CD4-positive, alpha-beta T cell treated with Interleukin-21 for 1 hour (primary cell): ENCODE measurements at places on chromosomes 11 and 22.

DNA sequence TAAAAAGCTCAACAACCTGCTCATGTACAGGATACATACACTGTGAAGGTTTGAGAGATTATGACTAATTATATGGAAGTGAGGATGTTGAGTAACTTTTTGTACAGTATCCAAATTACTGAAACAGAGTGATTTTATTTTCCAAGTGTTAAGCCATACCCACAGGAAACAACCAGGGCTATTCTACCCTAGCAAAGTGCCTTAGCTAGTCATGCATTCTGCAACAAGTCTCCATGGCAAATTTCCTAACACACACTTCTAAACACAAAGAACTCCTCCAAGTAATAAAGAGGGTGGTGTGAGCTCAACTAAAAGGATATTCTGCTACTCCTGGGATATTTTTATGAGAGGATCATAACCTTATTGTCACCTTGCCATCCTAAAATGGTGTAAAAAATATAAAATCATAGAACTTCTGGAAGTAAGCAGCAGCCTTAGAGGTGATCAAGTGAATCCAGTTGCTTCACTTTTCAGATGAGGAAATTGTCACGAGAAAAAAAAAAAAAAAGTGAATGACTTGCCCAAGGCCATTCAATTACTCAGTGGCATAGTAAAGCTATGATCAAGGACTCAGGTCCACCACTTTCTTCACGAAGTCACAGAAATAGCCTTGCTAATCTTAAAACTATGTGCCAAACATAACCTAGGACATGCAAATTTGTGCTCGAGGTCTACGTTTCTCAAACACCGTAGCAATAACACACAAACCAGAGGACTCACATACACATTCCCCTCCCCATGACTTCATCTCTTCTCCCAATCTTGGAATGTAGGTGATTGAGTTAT lies 4.2 kb downstream of the LGR4 start:
- DNase-seq = no peak

DNA sequence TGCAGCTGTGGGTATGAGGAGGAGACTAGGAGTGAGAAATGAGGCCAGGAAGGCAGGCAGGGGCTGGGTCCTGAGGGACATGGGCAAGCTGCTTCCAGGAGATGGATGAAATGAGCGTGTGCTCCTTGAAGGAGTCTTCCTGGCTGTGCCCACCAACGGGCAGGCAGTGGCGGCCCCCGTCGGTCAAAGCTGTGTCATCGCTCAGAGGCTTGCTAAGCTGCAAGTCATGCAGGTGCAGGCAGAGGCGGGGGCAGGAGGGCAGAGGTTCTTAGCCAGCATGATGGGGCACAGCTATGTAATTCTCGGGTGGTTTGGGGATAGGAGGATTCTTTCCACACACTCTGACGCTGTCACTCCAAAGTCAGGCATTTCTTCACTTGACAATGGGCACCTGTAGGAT lies 12.5 kb upstream of the PEX26 start:
- DNase-seq = no peak

GRCh38 chr11:118448294-118448693 lies 12.0 kb downstream of the KMT2A start:
- no peak for DNase-seq

GRCh38 chr11:103085758-103086365 lies 6.1 kb downstream of the DCUN1D5 start:
- DNase-seq = no peak

DNA sequence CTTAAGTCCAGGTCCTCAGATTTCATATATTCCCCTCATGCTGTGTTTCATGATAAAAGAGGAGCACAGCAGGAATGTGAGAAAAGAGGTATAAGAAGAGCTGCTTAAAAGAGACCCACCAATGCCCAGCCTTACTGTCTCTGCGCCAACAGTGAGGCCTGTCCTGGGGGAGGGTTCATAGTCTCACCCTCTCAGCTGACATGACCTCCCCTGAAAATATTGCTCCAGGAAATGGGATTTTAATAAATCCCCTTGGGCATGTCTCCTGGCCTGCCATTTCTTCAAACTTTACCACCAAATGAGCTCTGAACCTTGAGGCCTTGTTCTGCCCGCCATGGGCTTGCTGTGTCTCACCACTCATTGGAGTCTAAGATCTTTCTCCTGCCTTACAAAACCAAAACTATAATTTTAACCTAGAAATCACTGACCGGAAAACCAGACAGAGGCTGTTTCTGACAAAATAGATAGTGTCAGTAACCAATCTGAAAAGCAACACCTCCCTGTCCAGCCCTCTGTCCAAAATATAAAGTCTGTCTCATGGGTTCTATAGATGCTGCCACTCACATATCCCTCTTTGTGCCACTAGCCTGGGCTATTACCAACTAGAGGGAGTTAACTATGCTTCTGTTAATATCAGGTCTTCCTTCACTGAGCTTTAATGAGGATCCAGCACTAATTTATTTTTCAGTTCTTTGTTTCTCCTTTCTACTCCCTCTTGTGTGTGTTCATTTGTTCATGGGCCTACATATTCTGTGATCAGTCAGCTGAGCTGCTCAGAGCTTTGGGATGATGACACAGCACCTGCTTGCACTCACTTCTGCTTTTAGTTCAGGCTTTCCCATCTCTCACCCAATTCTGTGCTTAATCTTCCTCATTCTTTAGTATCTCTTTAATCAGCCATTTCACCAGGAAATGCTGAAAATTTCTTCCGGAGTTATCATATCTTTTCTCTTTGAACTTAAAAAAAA lies at the start of gene OR2AG2:
Gene OR2AG2, minus strand, starts transcription at position 51 of the 968 bp plus-strand sequence. CDS start 3,019 bp downstream, outside the sequence.
- DNase-seq = no peak

- no peak for DNase-seq
Measured at GRCh38 chr11:70354629-70355028, 43.7 kb upstream of the CTTN start.

DNA sequence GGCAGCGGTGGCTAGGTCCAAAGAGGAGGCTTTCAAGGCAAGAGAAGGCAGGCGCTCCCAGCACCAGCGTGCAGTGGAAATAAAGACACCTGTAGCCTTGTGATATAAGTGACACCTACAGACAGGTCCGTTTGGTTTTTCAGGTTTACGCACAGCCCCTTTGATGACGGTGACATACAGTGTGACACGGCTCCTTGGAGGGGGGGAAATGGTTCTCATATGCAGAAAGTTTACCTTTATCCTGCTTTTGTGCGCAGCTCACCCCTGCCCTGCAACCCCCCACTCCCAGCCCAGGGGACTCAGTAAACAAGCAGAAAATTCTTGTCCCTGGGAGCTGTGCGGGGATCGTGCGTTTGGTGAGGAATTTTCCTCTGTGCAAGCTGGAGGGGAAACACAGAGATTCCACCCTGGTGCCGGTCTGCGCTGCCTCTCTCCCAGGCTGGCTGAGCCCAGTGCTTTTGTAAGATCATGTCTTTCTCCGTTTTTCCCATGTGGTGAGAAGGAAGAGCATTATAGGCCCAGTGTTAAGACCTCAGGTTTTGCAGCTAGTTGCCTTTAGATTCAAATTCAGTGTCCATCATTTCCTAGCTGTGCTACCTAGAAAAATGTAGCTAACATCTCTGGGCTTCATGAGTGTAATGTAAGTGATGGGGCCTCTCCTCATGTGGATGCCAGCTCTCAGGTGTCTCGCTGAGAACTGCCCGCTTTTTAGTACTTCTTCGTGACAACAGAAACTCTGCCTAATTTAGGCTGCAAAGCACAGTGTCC lies at the start of gene ELF5:
Gene ELF5, minus strand, starts transcription at position 113 of the 768 bp plus-strand sequence. CDS start 8,045 bp downstream, outside the sequence.
- DNase-seq = no peak

DNA sequence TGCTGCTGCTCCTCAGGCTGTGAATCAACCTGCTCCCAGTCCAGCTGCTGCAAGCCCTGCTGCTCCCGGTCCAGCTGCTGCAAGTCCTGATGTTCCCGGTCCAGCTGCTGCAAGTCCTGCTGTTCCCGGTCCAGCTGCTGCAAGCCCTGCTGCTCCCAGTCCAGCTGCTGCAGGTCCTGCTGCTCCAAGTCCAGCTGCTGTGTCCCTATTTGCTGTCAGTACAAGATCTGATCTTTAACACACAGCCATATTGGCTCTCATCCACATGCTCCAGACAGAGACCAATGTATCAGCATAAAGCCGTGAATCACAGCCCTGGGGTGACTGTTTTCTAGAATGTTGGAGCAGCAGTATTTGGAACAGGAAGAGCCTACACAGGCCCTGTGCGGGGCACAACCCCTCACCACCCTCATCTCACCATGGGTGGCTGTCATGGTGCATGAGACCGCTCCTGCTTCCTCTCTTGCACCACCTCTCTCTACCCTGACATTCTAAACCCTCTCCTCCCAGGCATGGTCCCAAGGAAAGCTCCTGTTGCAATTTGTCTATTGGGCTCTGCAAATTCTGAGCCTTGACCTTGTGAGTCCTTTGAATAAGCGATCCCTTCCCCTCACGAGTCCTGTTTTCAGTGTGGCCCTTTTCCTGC lies 3.5 kb downstream of the KRTAP5-10 start:
- no peak for DNase-seq

- DNase-seq = no peak
Measured at GRCh38 chr11:43735961-43736360, 55.4 kb downstream of the HSD17B12 start.

- DNase-seq = no peak
Measured at GRCh38 chr11:97354576-97354975, 964.8 kb downstream of the JRKL start.

DNA sequence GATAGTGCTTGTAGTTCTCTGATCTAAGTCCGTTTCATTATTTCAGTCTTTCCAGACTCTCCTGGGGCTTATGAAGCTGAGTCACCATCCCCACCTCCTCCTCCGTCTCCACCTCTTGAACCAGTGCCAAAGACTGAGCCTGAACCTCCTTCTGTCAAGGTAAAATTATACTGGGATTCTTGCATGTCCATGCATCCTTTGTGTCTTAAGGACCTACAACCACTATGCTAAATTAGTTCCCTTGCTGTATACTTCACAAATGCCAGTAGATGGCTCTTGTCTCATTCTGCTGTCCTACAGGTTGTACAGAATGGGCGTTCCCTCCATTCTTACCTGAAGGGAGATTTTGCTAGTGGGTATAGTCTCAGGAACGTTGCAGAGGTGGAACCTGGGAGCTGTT lies 42.2 kb downstream of the POLD3 start:
- no peak for DNase-seq

GRCh38 chr22:37525073-37525745 lies 6.0 kb upstream of the CARD10 start:
- DNase-seq = no peak

DNA sequence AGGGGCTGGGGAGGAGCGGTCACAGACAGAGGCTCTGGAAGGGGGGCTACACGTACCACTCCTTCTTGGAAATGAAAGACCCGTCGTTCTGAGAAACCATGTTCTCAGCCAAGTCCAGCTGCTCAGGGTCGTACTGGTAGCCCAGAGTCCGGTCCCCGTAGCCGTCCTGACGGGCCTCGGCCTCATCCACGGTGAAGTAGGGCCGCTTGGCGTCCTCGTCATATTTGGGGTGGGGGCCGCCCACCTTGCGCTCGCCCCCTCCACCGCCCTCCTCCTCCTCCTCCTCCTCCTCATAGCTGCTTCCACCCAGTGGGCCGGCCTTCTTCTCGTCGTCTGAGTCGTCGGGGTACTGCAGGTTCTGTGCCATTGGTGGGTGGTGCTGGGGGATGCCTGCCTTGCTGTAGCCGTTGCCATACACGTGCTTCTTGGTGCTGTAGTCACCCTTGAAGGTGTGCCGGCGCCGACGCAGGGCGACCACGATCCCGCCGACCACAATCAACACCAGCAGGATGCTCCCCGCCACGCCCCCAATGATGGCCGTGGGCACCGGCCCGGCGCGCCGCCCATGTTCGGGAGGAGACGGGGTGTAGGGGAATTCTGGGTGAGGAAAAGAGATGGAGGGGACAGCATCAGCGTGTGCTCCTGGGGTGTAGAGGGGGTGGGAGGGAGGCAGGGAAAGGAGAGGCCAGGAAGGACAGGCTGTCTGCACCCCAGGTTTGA lies 64.1 kb downstream of the NECTIN1 start:
- no peak for DNase-seq

DNA sequence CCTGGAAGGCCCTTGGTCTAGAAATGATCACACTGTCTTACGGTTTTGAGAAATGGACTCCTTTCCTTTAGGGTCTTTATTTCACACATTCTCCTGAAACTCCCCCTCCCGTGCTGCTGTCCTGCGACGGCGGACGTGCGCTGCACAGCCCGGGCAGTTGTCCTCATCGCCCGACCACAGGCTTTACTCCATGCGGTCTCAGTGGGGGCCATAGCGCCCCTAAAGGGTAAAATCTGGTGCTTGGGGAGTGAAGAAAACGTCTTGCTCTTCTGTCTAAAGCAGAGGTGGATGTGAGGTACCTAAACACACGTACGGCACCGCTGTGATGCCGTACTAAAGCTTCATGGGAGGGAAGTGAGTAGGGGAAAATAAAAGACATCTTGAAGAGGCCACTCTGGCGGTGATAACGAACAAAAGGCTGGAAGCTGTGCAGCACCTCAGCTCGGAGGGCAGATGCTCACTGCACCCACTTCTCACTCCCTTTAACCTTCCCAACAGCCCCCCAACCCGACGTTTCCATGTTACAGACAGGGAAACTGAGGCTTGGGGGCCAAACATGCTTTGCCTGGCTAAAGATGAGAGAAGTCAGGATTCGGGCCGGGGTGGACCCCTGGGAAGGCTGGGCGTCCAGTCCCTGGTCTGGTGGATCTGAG lies 22.6 kb downstream of the MPPED1 start:
- DNase-seq = no peak

- no peak for DNase-seq
Measured at GRCh38 chr11:40491341-40491740, 968.1 kb downstream of the LRRC4C start.

DNA sequence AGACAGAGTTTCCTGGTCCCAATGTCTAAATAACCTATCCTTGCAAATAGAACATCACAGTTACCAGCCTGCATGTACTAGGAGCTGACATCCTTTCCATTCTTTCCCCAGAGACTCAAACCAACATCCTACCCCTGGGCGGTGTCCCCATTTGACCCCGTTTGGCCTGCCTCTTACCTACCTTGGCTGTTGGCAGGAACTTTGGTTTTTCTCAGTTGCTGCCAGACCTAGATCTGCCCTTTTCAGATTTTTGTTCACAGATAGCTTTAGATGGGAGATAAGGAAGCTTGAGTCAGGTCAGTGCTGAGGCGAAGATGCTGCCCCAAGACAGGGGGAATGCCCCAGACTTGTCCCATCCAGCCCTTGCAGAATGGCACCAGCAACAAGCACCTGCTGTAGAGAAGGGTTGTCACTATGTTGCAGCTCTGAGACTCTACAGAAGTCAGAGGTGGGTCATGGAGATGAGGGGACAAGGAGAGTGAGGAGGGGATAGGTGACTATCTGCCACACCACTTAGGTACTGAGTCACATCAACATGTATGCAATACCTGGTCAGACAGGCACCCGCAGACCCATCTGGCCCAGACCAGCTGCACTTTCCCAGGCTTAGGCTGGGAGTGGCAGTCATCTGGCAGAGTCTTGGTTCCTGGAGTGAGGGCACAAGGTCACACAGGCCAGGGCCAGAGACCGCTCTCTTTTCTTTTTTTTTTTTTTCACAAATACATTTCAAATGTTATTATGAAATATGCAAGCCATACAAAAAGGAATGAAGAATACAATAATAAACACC lies 61.5 kb upstream of the POU2AF1 start:
- DNase-seq = no peak

- no peak for DNase-seq
Measured at GRCh38 chr11:71488681-71489270, 35.8 kb downstream of the NADSYN1 start.

DNA sequence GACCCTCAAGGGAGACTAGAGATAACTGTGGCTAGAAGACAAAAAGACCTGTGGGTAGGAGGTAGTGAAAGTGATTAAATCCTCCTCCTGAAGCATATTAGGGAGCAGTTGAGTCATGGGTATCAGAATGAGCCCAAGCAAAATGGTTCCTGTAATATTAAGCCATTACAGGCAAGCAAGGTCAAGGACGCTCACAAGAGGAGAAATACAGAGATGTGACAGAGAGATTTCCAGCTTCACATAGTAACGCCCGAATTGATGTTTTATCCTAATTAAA lies 77.7 kb downstream of the FAM76B start:
- no peak for DNase-seq

GRCh38 chr11:17005646-17006045 lies 8.6 kb downstream of the PLEKHA7 start:
- no peak for DNase-seq
